Stimulated activated CD8-positive, alpha-beta memory T cell treated with anti-CD3 and anti-CD28 coated beads, Interleukin-2, amount 100 ng/mL, for 1 hour (primary cell): ENCODE measurements at places on chromosomes 1 and 21.

- DNase-seq, result peak; percentile 39
Observed at GRCh38 chr1:205286335-205286950, 35.1 kb downstream of the NUAK2 start.

DNA sequence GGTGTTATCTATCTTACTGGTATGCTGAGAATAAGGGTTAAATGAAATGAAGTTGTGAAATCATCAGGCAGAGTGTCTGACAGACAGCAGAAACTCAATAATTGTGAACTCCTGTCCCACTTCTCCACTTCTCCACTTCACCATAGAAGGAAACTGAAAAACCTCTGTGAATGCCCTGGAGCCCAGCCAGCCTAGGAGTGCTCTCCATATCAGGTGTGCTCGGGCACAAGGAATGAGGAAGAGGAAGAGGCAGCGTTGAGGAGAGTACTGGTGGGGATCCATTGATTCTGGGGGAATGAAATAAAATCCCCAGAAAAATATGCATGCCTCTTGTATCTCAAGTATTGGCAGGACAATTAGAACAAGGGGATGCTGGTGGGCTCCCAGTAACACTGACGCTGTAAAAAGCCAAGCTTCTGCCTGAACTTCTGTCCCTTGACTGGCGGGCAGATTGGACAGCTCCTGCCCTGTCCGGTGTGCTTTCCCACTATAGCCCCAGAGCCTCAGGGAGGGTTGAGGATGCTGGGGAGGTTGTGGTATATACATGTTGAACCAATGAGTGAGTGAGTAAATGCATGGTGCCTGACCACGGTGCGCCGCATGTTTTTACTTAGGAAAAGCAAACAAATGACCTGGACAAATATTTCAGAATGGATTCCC, 47.7 kb downstream of the NMNAT2 start:
- DNase-seq, result no peak

DNA sequence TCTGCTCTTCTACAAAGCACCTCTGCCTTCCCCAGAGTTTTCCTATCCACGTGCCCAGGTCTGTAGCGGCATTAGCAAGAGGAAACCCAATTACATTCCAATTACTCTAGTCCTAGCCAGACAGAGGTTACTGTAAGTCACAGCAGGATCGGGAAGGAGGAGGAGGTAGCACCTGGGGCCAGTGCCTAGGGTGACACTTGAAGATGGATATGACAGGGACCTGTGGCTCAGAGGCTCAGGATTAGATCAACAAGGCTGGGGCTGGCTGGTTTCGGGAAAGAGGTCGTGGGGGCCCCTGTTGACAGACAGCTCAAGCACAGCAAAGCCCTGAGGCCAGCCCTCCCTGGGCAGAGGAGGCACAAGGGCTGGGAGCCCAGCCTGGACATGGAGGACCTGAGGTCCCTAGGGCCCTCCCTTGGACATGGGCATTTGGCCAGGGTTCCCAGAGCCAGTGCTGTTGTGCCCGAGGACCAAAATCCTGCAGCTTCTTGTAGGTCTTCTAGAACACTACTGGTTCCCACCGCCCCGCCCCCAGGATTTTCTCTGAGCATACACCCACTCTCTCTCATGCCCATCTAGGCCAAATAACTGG, 3.0 kb upstream of the HCRTR1 start:
- DNase-seq, result no peak

- no peak for DNase-seq
Observed at GRCh38 chr1:173048621-173049321, 2.0 kb downstream of the TNFSF18 start.

DNA sequence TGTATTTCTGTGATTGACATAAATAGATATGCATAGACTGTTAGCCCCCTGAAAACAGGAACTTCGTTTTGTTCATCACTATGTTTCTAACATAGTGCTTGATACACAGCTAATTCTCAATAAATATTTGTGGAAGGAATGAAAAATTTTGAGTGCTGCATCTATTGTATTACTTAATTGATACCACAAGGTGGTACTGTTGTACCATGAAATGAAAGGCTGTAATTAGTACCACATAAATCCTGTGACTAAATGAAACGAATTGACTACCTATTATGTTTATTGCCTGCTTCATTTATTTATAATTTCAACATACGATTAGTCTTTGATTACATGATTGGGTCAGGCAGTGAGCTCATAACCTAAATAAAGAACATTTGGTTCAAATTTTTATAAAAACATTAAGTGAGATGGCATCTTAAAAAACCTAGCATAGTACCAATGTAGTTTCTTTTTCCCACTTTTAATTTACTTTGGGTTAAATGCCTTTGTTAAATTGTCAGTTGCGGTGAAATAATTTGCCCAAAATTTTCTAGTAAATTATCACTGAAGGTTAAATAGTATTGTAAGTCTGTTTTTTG, 15.0 kb upstream of the TGFB2 start:
- DNase-seq, result no peak

GRCh38 chr1:165284454-165284853, 72.1 kb downstream of the LMX1A start:
- DNase-seq, result no peak

DNA sequence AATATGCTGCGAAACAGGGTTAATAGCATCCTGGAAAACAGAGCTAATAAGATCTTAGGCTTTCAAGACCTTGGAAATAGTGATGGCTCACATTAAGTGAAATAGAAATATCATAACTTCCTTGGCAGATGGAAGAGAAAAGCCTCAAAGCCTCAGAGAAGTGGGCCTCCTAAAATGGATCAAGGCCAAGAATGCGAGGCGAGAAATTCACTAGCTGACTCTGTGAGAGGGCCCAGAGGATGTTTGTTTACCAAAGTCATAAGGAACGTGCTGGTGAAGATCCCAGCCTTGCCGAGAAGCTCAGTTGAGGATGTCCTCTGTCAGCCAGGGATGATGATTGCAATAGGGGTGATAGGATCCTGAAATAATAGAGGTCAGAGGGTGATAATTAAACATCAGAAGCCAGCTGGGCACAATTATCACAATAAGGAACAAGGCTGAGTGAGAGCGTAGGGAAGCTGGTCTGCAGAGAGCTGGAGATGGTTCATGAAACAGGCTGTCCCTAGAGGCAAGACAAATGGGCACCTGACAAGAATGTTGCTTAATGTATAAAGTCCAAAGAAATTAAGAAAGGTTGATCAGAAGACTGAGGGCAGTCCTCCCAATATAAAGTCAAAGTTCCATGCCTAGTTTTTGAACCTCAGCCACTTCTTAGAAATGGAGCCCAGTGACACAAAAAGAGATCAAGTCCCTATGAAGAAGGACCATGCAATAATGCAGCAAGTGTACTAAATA, 101.7 kb upstream of the COG2 start:
- DNase-seq, result no peak

DNA sequence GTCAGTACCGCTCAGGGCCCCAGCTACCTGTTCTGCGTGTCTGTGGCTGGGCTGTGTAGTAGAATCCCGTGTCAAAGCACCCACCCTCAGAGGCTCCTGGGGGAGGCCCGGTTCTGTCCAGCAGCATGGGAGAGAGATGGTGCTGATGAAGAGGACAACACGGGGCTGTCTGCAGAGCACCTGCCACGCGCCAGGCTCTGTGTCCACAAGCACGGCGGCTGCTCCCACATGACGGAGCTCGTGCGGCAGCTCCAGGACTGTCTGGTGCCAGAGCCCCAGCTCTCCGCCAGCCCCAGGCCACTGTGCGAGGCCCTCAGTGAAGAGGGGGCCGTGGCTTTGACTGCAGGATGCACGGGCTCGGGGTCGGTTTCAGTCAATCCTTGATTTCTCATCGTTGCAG, 42.0 kb upstream of the TSPEAR start:
- no peak for DNase-seq

- no peak for DNase-seq
Observed at GRCh38 chr1:86621286-86621685, 74.4 kb downstream of the CLCA4 start.

DNA sequence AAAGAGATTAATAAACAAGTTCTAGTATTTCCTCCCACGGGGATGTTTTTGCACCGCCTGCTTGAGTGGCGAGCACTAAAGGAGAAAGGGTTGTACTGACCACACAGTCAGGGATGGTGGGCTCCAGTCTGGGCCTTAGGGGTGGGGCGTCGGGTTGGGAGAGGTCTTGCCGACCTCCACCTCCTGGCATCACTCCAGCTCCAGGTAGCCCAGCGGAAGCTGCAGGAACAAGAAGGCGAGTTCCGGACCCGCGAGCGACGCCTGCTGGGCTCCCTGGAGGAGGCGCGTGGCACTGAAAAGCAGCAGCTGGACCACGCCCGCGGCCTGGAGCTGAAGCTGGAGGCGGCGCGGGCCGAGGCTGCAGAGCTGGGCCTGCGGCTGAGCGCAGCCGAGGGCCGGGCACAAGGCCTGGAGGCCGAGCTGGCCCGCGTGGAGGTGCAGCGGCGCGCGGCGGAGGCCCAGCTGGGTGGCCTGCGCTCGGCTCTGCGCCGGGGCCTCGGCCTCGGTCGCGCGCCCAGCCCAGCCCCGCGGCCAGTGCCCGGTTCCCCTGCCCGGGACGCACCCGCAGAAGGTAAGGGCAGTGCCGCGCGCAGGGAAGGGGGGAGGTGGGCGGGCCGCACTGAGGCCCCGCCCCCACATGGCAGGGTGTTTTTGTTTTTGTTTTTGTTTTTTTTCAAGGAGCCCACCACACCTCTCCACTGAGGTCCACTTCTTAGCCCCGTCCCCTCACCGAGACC, 19.7 kb downstream of the MFAP2 start:
- DNase-seq, result peak; percentile 49

GRCh38 chr1:234772345-234773147, 162.6 kb upstream of the IRF2BP2 start:
- peak; percentile 65 for DNase-seq

DNA sequence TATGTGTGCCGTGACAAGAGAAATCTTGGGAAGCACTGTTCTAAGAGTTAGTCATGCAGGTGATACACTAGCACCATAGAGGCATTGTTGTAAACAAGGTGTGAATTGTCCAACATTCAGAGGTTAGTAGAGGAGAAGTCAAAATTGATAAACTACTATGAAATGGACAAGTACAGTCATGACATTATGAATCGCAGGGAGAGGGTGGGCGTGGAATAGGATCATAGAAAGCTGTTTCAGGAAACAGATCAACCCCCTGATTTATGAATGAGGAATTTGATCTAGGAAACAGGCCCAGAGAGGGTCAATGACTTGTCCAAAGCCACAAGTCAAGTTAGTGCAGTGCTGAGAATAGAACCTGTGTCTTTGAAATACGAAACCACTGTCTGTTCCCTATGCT, 58.5 kb upstream of the LAX1 start:
- no peak for DNase-seq

DNA sequence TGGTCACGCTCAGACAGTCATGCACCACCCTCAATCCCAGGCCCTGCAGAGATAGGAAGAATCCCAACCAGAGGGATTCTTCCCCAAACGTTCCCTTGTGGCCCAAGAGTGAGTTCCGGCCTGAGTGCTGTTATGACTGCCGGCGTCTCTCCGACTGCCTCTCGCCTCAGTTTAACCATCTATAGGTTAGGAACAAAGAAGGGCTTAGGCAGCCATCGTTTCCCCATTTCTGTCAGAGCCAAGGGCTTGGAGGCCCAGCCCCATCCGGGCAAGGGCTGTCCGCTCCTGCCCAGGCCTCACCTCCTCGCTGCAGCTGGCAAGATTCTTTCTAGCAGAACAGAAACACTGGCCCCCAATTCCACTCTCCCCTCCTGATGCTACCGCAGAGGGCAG, 58.7 kb downstream of the STUM start:
- DNase-seq, result no peak

GRCh38 chr1:156121457-156121856, 6.9 kb downstream of the LMNA start:
- DNase-seq, result no peak

- no peak for DNase-seq
Observed at GRCh38 chr21:44994695-44995342, 55.0 kb downstream of the SLX9 start.

- DNase-seq, result no peak
Observed at GRCh38 chr1:53057127-53057526, 4.9 kb upstream of the PODN start.
